ENCODE measurements at places on chromosomes 6 and 20.

GRCh38 chr20:59438201-59438600 lies 137.8 kb downstream of the EDN3 start:
- no peak for DNase-seq

DNA sequence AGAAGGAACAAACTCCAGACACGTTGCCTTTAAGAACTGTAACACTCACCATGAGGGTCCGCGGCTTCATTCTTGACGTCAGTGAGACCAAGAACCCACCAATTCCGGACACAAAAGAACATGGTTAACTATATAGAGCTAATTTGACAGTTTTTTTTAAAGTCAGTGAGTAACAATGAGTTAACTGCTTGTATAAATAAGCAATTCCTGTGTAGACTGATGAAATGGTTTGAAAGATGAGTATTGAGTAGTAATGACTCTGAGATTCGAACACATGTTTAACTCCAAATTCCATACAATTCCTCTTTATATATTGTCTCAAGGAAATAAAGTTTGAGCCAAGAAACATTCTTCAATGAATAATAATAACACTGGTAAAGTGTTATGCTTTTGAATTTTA lies 478.0 kb downstream of the MMUT start:
- no peak for DNase-seq

GRCh38 chr6:19478273-19478672 lies 358.9 kb upstream of the ID4 start:
- DNase-seq: no peak

DNA sequence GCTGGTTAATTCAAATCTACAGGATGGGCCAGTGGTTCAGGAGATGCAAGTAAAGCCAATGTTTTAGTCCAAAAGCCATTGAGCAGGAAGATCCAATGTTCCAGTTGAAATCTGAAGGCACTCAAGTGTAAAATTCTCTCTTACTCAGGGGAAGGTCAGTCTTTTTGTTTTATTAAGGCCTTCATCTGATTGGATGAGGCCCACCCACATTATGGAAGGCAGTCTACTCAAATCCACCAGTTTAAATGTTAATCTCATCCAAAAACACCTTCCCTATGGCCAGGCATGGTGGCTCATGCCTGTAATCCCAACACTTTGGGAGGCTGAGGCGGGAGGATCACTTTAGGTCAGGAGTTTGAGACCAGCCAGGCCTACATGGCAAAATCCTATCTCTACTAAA lies 31.3 kb upstream of the BEND6 start:
- no peak for DNase-seq

- no peak for DNase-seq
These were observed 63.1 kb downstream of the TTI1 start for GRCh38 chr20:37969949-37970855.

DNA sequence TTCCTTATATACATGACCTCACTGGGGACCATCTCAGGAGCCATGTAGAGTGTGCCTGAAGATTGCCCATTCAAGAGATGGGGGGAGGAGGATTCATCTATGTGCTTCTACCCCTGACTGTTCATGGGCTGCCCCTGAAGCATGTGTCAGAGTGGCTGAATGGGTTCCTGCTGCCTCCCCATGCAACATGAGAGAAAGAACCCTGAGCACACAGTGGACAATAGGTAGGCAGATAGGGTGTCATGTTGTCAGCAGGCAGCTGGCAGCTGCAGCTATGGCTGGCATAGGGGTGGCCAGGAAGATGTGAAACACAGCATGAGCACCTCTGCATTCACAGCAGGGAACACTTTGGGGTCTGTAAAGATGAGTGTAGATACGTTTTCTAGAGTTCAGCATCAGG lies 208.4 kb upstream of the CNR1 start:
- no peak for DNase-seq

GRCh38 chr20:48681873-48682426 lies 145.8 kb downstream of the PREX1 start:
- DNase-seq: no peak

GRCh38 chr20:51326201-51326819 lies 216.2 kb downstream of the NFATC2 start:
- DNase-seq: peak; percentile 28

GRCh38 chr6:38493931-38494547 lies 145.7 kb downstream of the BTBD9 start:
- DNase-seq: peak; percentile 71

DNA sequence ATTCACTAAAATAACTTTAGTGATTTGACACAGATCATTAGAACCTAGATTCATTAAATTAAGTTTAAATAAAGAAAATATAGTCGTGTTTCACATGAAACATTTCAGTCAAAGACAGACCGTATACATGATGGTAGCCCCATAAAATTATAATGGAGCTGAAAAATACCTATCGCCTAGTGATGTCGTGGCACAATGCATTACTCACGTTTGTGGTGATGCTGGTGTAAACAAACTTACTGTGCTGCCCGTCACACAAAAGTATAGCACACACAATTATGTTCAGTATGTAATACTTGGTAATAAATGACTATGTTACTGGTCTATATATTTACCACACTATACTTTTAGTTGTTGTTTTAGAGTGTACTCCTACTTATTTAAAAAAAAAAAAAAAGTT lies 17.3 kb downstream of the DST start:
- DNase-seq: no peak

- DNase-seq: no peak
These were observed 40.8 kb downstream of the KCNK17 start for GRCh38 chr6:39273406-39273821.

DNA sequence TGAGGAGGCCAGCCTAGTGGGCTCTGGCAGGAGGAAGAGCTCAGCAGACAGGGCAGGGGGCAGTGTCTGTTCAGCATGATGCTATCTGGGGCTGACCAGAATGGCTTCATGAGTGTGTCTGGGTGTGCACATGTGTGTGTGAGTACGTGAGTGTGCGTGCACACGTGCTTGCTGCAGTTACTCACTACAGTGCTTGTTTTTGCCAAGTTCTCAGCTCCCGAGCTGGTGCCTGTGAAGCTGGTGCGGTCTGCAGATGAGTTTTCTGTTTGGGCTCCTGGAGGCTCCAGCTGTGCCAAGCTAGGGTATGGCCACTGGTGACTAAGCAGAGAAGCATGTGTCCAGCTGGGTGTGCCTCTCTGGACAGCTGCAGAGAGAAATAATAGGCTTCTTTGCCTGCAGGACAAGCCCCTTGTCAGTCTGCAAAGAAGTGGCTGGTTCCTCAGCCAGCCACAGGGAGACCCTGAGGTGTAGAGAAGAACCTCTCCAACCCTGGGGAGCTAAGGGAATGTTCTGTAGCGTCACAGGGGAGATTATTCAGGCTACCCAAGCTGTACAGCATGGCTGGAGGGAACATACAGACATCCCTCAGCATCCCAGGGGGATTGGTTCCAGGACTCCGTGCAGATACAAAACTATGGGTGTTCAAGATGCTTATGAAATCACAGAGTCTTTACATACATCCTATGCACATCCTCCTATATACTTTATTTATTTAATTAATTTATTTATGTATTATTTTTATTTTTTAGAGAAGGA lies 40.2 kb upstream of the FAM50B start:
- no peak for DNase-seq

DNA sequence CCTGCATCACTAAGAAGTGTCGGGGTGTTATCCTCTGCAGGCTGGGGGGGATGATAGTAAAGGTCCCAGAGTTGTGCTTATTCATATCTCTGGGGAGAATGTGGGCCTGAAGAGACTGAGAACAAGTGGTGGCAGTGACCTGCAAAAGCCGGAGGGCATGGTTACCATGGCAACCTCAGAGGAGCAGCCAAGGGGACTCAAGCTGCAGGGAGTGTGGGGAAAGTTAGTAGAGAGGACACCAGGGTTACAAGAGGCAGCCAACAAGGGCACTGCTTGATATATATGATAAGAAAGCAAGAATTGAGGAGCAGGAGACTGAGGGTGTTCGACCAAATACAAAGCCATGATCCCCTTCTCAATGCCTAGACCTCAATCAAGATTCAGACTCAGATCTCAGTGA lies 46.1 kb downstream of the HLA-F start:
- no peak for DNase-seq

- DNase-seq: no peak
These were observed 6.4 kb upstream of the DSE start for GRCh38 chr6:116364321-116364720.

DNA sequence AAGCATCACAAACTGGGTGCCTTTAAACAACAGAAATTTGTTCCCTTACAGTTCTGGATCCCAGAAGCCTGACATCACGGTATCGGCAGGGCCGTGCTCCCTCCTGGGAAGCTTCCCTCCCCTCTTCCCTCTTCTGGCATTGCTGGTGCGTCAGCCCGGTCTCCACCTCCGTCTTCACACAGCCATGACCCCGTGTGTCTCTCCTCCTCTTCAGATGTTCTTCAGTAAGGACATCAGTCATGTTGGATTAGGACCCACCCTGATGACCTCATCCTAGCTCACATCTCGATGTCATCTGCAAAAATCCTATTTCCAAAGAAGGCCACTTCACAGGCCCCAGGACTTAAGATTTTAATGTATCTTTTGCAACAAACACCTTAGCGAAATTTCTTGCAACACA lies 38.4 kb upstream of the TBXT start:
- DNase-seq: no peak

GRCh38 chr6:105748737-105749161 lies 337.4 kb upstream of the PRDM1 start:
- DNase-seq: no peak

DNA sequence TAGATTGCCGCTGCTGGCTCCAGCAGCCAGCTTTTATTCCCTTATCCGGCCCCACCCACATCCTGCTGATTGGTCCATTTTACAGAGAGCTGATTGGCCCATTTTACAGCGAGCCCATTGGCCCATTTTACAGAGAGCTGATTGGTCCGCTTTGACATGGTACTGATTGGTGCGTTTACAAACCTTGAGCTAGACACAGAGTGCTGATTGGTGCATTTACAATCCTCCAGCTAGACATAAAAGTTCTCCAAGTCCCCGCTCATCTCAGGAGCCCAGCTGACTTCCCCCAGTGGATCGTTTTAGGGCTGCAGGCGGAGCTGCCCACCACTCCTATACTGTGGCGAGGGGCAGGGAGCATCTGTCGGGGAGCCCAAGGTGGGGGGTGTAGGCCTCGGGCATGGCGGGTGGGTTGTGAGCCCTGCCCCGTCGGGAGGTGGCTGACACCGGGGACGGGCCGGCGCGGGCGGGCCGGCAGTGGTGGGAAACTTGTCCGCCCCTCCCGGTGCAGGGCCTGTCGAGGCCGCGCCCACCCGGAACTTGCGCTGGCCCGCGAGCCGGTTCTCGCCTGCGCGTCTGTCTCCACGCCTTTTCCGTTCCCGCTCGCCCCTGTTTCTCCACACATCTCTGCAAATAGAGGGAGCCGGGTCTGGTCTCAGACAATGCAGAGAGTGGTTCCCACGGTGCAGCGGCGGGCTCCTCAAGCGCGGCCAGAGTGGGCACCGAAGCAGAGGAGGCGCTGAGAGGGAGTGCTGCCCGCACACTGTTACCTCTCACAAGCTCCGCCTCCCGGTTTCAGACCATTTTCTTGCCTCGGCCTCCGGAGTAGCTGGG lies 86.1 kb upstream of the STMND1 start:
- peak; percentile 2 for DNase-seq

GRCh38 chr20:2004171-2004570 lies 10.3 kb upstream of the PDYN start:
- DNase-seq: no peak

GRCh38 chr6:26516481-26517427 lies 16.7 kb downstream of the BTN1A1 start:
- no peak for DNase-seq

DNA sequence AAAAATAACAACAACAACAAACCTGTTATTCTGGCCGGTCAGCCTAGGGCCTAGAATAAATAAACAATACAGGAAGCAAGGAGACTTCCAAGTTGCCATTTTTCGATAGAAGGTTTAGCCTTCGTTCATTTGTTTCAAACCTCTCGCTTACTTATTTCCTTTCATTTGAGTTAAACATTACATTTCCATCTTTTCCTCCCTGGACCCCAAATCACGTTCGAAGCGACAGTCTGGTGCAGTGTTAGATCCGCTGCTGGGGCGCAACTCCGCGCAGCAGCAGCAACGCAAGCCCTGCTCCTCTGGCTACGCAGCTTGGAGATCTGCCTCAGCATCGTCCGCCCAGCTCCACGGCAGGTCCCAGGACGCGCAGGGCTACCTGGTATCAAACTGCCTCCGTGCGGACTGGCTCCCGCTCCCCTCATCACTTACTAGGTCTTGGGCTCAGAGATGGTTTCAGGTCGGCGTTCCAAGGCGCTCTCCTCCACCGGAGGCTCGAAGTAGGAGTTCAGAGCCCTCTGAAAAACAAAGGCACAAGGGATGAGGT lies 530 bp downstream of the TDP2 start:
- DNase-seq: no peak

DNA sequence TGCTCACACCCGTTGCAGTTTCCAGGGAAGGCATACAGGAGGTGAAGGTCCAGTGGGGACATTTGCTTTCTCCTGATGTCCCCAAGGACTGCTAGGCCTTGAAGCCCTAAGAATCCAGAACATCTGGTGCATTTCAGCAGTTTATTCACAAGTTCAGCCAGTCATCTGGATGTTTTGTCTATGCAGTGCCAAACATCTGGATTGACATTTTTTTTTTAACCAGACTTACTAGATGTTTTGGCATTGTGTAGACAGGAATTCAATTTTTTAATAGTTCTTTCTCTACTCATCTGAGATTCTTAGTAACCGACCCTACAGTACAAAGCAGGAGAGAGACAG lies 256.2 kb downstream of the CLIC5 start:
- no peak for DNase-seq

DNA sequence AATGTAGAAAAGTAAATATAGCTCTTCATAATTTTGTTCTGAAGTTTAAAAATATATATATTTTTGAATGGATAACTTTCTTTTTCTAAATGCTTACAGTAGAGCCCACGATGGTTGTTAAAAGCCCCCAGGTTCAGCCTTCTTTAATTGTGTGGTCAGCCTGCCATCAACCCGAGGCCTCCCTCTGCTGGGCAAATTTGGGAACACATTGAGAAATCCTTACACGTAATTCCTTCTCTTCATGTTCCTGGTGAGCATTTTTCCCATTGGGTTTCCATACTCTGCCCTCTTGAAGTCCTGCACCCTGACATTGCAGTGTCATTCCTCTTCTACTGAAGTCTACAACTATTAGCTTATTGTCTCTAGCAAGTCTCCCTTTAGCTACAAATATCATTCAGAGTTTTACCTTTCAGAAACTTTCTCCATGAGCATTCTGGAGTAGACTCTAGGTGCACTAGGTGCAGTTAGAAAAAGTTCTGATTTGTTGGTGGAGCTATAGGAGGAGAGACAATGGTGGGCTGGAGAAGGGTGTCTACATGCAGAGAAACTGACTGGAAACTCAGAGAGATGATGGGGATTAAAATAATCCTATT lies 40.6 kb downstream of the TRIM38 start:
- DNase-seq: peak; percentile 31

- DNase-seq: no peak
These were observed 16.4 kb downstream of the SLC17A5 start for GRCh38 chr6:73637404-73637803.

GRCh38 chr6:128932061-128932460 lies 49.1 kb downstream of the LAMA2 start:
- no peak for DNase-seq

DNA sequence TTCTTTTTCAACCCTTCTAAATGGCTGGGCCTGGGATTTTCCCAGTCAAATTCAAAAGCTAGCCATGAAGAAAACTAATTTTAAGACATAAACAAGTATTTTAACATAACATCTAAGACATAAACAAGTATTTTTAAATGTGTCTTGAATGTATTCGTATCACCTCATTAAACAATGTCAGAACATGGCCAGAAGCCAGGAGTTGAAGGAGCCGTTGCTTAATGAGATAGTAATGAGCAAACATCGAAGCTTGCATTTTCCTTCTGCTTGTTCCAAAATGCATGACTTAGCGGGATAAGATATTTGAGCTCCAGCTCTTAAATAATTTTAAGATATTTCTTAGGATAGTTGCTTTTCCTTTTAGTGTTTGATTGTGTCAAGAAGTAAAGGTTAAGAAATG lies 4.2 kb upstream of the RNF182 start:
- DNase-seq: no peak
